ENCODE measurements at places on chromosomes 1 and 21.

- DNase-seq: no peak
These were observed 58.4 kb upstream of the RNPC3 start for GRCh38 chr1:103467100-103467499.

- no peak for DNase-seq
These were observed 98.4 kb downstream of the DIRAS3 start for GRCh38 chr1:67952071-67952470.

GRCh38 chr1:165342587-165342986 lies 13.9 kb downstream of the LMX1A start:
- DNase-seq: no peak

- no peak for DNase-seq
These were observed 37.3 kb upstream of the KHDRBS1 start for GRCh38 chr1:31976401-31976800.

Measured in cerebellar nuclear complex (tissue), 1 donor.